ENCODE measurements at places on chromosomes 3 and 15.

GRCh38 chr15:75713338-75713895 lies 769 bp upstream of the CSPG4 start:
- no peak for DNase-seq

- DNase-seq, result no peak
Observed at GRCh38 chr15:57692709-57693108, 13.8 kb upstream of the POLR2M start.

GRCh38 chr3:98817547-98818041 lies 54.5 kb downstream of the ST3GAL6 start:
- no peak for DNase-seq

DNA sequence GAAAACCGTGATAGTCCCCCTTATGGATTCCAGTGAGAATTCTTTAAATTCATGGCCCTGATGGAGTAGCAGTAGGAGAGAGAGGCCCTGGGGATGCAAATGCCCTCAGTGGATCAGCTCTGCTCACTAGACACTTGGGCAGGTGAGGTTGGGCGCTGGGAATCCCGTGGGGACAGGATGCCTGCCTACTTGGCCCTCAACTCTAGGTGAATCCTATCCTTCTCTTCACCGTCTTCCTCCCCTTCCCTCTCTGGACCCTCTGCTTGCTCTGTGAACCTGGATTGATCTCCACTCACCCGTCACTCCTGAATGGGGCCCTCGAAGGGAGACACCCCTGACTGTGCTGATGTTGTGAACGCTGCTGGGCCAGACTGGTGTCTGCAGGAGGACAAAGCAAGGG lies 77.4 kb downstream of the SEC22A start:
- DNase-seq, result peak; percentile 27

- DNase-seq, result no peak
Observed at GRCh38 chr3:174016186-174016585, 618.6 kb downstream of the NLGN1 start.

GRCh38 chr15:68218847-68219798 lies 10.4 kb downstream of the CLN6 start:
- no peak for DNase-seq

DNA sequence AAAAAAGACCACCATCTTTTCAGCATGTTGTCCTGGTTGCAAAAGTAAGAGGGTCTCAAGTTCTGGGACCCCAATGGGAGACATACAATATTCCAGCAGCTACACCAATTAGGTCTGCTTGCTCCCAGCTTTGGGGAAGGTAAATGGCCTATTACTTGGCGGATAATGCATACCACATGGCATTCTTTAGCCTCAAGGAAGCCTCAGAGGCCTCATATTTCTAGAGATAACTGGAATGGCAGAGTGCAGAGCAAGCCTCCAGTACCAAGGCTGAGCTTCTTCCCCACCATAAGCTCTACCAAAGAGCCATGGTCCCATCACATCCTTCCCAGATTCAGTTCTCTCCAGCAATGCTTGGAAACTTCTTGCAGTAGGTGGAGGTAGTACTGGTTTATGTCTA lies 493.8 kb downstream of the SHQ1 start:
- DNase-seq, result no peak

- no peak for DNase-seq
Observed at GRCh38 chr3:116265976-116266584, 179.2 kb downstream of the LSAMP start.

- DNase-seq, result no peak
Observed at GRCh38 chr15:85707519-85708338, 87.0 kb downstream of the KLHL25 start.

DNA sequence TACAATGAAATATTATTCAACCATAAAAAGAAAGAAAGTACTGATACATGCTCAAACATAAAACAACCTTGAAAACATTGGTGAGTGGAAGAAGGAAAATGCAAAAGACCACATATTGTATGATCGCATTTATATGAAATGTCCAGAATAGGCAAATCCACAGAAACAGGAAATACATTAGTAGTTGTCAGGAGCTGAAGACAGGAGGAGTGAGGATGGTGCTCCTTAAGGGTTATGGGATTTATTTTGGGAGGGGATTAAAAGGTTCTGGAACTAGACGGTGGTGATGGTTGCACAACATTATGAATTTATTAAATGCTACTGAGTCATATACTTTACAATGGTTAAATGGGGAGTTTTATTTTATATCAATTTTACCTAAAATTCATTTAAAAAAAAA lies 12.1 kb upstream of the MAGI1 start:
- no peak for DNase-seq

GRCh38 chr3:189148081-189148507 lies 23.7 kb upstream of the TPRG1 start:
- peak; percentile 73 for DNase-seq

DNA sequence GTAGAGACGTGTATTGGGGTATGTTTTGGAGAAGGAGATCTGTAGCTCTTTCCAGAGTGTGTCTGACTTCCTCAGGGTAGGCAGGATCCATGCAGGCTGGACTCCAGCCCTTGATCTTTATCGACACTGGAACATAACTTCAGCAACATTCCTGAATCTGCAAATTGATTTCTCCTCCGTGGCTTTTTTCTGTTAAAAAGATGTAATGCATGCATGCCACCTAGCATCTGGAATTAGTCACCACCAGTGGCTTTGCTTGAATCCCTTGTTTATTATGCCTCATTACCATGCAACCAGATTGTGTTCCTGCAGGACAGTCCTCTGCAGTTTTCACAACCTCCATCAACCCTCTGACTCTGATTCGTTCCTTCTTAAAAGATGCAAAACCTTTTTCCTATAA lies 86.1 kb downstream of the CCNL1 start:
- no peak for DNase-seq

GRCh38 chr3:194586836-194587235 lies 46.4 kb downstream of the TMEM44 start:
- no peak for DNase-seq

DNA sequence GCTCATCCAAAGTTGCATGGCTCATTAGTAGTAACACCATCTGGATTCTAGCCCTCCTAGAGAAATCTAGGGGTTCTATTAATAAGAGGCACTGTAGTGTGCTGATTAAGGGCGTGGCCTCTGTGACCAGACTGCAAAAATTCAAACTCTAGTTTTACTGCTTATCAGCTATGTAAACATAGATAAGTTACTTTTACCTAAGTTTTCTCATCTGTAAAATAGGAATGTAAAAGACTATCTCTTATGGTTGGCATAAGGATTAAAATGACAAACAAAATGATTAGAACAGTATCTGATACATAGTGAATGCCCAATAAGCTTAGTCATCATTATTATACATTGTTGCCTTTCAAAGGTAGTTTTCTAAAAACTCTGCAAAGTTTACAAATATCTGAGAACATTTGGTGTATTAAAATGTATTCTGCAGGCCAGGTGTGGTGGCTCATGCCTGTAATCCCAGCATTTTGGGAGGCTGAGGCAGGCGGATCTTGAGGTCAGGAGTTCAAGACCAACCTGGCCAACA lies 4.5 kb downstream of the PTX3 start:
- DNase-seq, result no peak

DNA sequence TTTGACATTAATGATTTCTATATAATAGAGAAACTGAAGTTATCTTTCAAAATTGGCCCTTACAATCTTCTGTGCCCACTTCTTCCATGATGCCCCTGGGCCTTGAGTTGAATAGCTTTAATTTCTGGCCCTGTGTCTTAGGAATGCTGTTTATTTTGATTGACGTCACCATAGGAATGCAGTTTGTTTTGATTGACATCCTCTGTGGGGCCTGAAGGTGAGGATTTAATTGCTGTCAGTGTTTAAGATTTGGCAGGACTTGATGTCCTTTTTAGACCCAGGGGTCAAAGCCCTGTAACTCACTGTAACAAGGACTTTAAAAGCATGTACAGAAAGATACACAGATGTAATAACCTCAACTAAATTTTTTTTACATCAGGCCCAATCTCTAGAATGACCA lies 83.3 kb downstream of the GLDN start:
- DNase-seq, result no peak

DNA sequence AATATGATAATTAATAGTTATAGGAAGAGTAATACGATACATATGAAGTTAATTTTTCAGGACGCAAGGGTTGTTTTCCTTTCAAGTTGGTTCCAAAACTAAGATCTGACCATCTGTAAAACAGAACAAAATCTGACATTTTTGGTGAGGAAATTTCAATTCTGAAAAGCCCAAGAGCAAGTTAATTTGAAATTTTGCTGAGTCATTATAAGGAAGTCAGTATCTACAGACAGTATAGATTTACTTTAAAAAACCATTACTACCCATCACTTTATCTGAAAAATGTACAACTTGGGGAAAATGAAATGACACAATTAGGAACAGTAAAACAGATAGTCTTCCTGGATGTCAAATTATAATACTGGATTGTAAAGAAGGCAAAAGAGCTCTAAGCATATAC lies 12.5 kb downstream of the INTS14 start:
- DNase-seq, result no peak

DNA sequence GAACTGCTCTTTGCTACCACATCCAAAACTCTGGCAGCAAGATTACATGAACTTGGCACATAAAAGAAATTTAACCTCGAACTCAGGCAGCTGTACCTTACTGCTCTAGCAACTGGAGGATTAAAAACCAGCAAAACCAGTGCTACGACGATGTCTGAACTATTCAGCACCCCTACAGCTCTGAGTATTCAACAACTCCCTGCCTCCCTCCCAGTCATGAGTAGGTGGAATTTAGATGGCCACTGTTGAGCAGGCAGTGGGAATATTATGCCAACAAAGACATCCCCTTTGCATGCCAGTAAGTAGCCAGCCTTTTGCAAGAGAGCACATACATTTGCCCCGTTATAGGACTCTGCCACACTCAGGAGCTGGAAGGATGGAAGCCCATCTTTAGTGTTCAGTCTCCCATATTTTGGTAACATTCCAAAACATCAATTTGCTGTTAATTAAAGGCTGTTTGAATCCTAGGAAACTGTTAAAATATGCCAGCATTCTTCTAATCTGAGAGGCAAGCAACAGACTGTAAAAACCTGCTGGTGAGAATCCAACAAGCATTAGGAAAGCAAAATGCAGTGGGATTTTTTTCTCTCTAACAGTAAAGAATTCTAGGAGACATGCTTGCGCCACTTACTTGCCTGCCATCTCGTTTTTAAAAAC lies 85.4 kb downstream of the ZNF385D start:
- no peak for DNase-seq

DNA sequence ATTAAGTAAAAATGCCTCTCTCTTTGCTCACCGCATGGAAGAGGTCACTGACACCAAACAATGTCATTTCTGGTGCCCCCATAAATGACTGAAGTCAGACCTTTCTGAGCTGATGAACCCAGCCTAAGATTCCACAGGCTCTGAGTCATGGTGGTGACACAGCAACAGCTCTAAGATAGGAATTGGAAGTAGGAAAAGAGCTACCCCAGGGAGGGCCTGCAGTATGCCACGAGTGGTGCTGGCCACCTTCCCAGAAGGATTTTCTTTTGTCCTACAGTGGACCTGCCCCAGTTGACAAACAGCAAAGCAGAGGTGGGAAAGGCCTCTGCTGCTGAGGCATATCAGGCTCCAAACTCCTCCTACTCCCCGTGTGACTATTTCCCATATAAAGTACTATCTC lies 208.1 kb downstream of the MINAR1 start:
- DNase-seq, result no peak

DNA sequence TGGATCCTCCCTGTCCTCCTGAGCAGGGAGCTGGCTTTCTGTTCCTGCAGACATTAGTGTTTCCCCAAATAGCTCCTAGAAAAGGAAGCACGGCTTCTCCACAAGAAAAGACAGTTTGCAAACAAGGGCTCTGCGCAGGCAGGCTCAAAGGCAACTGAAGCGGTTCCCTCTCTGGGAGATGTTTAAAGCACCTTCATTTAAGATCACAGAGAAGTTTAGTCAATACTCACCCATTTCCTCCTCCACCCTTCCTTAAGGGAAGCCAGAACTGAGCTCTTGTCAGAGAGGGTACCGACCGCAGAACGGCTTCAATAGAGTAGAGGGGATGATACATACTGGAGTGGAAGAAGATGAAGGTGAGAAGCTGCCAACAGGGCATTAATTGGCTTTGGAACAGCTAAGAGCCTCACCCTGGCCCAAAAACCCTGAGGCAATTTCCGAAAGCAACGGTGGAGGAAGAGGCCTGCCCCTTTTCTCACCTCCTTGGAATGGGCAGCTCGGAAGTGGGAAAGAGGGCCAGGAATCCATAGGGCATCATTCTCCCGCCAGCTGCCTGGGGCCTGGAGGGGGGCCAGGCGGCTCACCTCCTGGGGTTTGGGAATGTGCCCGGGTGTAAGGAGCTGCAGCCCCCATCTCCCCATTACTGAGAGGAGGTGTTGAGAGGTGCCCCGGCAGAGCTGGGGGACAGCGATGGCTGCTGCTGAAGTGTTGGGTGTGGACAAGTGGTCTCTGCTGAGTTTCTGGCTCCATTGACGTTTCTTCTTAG lies 4.8 kb upstream of the EPHB3 start:
- DNase-seq, result no peak

DNA sequence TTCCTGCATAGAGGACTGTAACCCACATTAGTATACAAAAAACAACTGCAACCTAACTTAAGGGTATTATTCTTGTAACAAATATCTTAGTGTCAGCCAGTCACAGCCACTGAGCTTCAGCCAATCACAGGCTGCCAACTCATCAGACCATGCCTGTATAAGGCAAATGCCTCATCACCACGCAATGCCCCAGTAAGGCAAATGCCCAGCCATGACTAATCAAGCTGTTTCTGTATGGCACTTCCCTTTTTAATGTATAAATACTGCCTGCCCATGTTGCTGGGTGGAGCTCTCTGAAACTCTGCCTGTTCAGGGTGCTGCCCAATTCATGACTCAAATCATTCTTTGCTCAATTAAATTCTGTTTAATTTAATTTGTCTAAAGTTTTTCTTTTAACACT lies 18.4 kb upstream of the GABRA5 start:
- no peak for DNase-seq

- no peak for DNase-seq
Observed at GRCh38 chr3:9779721-9780457, 10.1 kb upstream of the CAMK1 start.

DNA sequence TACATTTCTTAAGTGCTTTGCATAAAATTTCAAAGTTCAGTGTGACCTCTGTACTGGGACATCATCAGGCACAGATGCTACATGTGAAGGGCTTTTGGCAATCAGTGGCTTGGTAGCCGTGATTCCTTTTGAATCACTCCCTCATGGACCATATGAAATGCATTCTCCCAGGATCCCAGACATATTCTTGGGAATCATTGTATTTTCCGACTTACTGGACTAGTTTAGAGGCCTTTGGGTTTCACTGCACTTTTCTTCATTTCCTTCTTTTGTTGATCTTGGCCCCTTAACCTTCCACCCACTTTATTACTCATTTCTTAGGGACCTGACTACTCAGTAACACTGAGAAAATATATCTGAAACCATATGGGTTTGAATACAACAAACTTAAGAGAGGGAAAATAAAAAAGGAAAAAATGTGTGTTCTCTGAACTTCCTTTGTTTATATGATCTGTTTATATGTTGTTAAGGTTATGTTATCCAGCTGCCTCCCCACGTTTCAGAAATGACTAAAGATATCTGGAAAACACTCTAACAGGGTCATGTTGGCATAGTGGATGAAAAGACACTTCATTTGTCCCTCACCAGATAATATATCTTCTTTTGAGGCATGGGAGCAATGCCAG lies 35.1 kb downstream of the HMG20A start:
- DNase-seq, result no peak

- DNase-seq, result no peak
Observed at GRCh38 chr3:110859336-110859735, 212.3 kb upstream of the NECTIN3 start.
